CD4-positive, alpha-beta T cell (primary cell): ENCODE measurements at places on chromosomes 6 and 20. TPM values are rescaled to one million over a fixed set of nuclear protein-coding genes. Genes with fewer than 3 reads are reported as not detected.

The LRRC1 gene
- total RNA-seq, result 1.1 TPM

The PRICKLE4 gene
- not detected for total RNA-seq

The SRMS gene
- total RNA-seq, result not detected

The PNLDC1 gene
- 0.14 TPM for total RNA-seq

GRCh38 chr20:33685328-33686099 is 671 bp downstream of the E2F1 start:
- no peaks in the 10 kb centered on the region for H3K27me3 ChIP-seq
- no peaks in the 10 kb centered on the region for H3K36me3 ChIP-seq
- no peak for DNase-seq
- H3K27ac ChIP-seq, result no peak overlapping the region
- peak overlapping the region; percentile 37 for H3K4me3 ChIP-seq
